ENCODE measurements at places on chromosomes 1 and 21.
A peak's percentile ranks its signal among the peaks of the same experiment; 100 is the strongest.

- no peak for DNase-seq
Observed at GRCh38 chr1:160588468-160588867, 9.2 kb upstream of the CD84 start.

DNA sequence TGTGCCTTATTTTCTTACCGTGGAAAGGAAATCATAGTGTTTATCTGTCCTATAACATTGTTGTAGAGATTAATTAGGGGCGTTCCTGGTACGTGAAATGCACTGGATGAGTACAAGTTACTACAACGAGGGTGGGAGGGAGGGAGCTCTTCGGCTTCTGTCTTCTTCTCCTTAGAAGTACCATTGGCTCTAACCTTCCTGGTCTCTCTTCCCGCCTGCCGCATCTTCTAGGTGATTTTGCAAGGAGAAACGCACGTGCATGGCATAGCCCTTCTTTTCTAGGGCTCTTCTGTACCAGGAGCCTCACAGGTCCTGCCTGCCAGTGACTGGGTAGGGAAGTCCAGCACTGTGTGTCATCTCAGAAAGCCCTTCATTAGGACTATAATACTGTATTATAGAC lies 16.8 kb downstream of the SH3BP5L start:
- DNase-seq: no peak

GRCh38 chr1:19044975-19045831 lies 88.7 kb upstream of the IFFO2 start:
- no peak for DNase-seq

- DNase-seq: no peak
Observed at GRCh38 chr1:108686614-108687313, 5.3 kb upstream of the PRPF38B start.

- no peak for DNase-seq
Observed at GRCh38 chr1:235708390-235708962, 58.9 kb upstream of the GNG4 start.

DNA sequence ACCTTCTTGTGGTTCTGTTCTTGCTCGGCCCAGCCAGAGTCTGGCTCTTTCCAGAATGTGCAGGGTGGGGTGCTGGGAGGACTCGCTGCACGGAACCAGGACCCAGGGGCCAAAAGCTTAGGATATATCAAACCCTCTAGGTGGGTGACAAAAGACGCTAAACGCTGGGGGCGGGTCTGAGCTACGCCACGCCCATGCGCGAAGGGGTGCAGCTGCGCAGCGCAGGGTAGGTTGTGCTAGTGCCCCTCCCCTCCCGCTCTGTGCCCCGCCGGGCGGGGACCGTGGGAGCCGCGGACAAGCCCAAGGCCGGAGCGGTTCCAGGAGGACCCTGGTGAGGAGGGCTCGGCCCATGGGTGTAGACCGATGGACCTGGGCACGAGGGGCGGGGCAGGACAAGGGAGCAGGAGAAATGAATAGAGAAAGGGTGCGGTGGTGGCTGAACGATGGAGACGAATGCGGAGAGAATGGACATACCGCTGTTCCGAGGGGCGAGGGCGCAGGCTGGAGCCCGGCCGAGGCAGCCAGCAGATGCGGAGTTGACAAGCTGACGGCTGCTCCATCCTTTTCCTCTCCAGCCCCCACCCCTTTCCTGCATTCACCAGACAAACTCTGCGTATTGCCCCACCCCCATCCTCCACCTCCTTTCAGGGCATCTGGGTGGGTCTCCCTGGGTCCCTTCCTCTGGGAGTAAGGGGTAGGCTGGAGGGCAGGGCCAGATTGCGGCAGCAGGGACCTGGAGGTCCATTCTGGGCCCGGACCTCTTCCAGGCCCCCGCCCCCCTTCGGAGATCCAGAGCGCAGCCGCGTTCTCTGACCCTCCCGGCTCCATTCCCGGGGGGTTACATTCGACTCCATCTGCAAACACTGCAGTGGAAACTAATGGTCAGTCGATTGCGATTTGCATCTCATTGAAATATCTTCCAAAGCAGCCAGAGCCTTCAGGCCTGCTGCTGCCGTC lies at the start of gene RUSC1:
Gene RUSC1, plus strand, starts transcription at position 234 of the 957 bp plus-strand sequence. CDS start 880 bp downstream, outside the sequence.
- DNase-seq: peak; percentile 65

GRCh38 chr1:19349999-19350398 lies 37.9 kb downstream of the SLC66A1 start:
- DNase-seq: no peak

GRCh38 chr1:180230791-180231505 lies 884 bp downstream of the LHX4 start:
- no peak for DNase-seq
